Activated CD4-positive, CD25-positive, alpha-beta regulatory T cell treated with anti-CD3 and anti-CD28 coated beads, Interleukin-2, amount 50 U/mL, for 72 hours (primary cell): ENCODE measurements at places on chromosomes 2 and 18.

- no peak for DNase-seq
Observed at GRCh38 chr2:28995765-28996750, 15.0 kb downstream of the TOGARAM2 start.

DNA sequence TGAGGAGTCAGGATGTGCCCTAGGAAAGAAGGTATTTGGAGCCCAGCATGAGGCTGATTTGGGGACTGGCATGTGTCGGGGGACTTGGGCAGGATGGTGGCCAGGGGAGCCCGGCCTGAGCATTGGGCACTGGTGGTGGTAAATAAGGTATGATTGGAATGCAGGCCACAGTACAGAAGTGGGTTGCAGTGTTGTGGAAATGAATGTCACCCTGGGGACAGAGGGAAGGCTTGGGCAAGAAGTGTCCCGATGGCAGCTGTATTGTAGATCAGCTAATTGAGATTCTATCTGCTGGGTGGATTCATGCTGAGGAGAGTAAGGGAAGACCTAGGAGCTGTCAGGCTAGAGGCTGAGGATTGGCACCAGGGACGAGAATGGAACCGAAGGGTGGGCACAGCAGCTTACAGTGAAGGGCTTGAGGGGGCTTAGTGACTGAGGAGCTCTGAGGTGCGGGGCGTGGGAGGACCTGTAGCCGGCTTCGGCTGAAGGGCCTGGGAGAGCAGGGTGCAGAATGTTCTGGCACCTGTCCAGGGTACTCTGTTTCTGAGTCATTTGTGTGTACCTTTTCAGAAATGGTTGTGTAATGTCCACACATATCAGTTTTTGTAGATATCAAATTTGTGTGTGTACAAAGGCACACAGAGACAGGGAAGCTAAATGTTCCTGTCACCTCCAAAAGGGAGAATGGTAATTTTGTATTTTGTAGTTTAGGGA, 170.2 kb downstream of the PRKCE start:
- DNase-seq = no peak

GRCh38 chr2:8409461-8410260, 272.2 kb upstream of the ID2 start:
- no peak for DNase-seq

DNA sequence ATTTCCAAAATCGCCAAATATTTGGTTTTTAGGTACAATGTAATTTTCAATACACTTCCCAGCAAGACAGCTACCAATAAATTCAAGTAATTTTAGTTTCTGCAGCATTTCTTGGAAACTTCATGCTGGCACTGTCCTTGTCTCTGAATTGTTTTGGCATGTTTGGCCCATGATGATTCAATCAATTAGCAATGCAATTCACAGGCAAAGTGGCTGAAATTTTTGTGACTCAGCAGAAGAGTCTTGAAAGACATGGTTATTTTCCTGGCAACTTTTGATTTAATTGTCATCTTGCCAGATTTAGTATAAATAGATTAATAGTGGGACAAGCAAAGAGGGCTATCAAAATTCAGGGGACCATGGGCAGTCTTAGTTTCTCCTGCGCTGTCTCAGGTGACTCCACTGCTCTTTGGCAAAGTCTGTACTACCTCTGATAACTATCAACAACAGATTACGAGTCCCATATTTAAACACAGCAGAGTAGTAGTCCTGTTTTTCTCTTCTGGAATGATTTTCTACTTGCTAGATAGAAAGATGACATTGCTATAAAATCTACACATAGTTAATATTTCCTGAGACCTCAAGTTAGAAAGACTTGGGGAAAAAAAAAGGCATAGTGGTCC, 88.9 kb upstream of the CYP26B1 start:
- DNase-seq = no peak

DNA sequence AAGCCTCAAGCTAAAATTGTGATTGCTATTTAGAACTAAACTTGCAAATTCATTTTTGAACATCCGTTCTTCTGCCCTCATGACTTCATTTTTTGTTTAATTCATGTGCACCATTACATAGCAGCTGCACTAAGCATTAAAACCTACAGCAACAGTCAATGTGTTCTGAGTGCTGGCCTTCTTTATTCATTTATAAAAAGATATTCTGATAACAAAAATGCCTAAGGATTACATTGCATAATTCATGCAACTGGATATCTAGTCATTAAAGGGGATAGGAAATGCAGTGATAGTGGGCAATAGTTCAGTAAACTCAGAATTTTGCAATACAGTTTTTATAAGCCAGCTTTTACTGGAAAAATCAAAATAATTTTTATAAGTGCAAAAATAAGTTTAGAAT, 294.4 kb upstream of the EPC2 start:
- DNase-seq = no peak
